LHCN-M2 (cell line): ENCODE measurements at places on chromosomes 5 and 9. TPM values are rescaled to one million over a fixed set of nuclear protein-coding genes. Genes with fewer than 3 reads are reported as not detected.

TAF11L5 gene
- total RNA-seq, result not detected in 2 replicates

TICAM2 gene
- 7.5 and 9.1 TPM in 2 replicates for total RNA-seq

SLC9A3 gene
- total RNA-seq, result 4.2 and 4.4 TPM in 2 replicates

PRLR gene
- total RNA-seq, result 0.75 and 1.2 TPM in 2 replicates

RASEF gene
- total RNA-seq, result not detected in 2 replicates

IFNK gene
- total RNA-seq, result not detected in 2 replicates

LECT2 gene
- not detected in 2 replicates for total RNA-seq

PCDHB12 gene
- 3.1 and 3.6 TPM in 2 replicates for total RNA-seq

GPR150 gene
- 1.3 and 1.6 TPM in 2 replicates for total RNA-seq

HAVCR1 gene
- total RNA-seq, result not detected in 2 replicates

PCDHB6 gene
- total RNA-seq, result 0.34 and 0.38 TPM in 2 replicates

PRRC1 gene
- 44.9 and 50.3 TPM in 2 replicates for total RNA-seq

SLC6A7 gene
- not detected in 2 replicates for total RNA-seq

EIF4E1B gene
- not detected in 2 replicates for total RNA-seq

GABRA1 gene
- not detected in 2 replicates for total RNA-seq

FOXD4L5 gene
- 0.06 TPM in 1 of 2 replicates, not detected in the other for total RNA-seq

INSYN2B gene
- 7.4 and 8.3 TPM in 2 replicates for total RNA-seq

ERMP1 gene
- total RNA-seq, result 5.1 and 8.1 TPM in 2 replicates

IFNA21 gene
- not detected in 2 replicates for total RNA-seq

LIX1 gene
- not detected in 2 replicates for total RNA-seq

OMD gene
- total RNA-seq, result 0.06 TPM in 1 of 2 replicates, not detected in the other

RAD23B gene
- total RNA-seq, result 120 and 122 TPM in 2 replicates
